GM12891 (cell line): ENCODE measurements at places on chromosomes 12 and 14.

- DNase-seq = no peak
Measured at GRCh38 chr12:92585115-92585727, 117.6 kb upstream of the PLEKHG7 start.

GRCh38 chr12:105960319-105961083 is 178.3 kb downstream of the NUAK1 start:
- DNase-seq = no peak

DNA sequence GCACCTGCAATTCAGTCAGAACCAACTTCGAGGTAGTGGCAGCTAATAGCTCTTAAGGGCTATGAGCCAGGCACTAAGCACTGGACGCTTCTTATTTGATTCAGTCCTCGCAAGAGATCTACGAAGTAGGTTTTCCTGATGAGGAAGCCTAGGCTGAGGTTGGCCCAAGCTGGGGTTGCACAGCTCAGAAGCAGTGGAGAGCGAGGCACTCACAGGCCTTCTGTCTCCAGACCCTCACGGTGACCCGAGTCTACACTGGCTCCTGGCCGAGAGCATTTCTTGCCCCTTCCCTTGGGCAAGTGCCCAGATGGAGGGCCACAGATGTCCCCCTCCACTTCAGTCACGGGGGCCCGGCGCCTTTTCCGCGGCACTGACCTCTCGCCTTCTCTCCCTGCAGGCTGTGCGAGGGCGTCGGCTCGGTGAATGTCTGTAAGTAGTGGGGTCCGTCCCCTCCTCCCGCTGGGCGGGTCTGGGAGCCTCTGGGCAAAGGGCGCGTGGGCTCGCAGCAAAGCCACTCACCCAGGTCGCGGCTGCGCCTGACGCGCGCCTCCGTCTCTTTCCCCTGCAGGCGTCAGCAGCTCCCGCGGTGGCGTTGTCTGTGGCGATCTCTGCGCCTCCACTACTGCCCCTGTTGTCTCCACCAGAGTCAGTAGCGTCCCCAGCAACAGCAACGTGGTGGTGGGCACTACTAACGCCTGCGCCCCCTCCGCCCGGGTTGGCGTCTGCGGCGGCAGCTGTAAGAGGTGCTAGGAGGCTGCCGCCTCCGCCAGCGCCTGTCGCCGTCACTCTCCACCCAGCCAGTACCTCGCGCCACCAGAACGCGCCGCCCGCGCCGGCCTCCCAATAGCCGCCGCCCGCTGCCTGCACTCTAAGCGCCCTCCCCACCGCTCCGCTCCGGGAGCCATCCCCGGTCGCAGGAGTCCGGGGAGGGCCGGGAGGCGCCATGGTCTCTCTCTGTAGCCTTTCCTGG is 13.1 kb downstream of the KRT83 start:
- peak; percentile 65 for DNase-seq

GRCh38 chr12:32140877-32141276 is 34.2 kb downstream of the BICD1 start:
- DNase-seq = no peak

DNA sequence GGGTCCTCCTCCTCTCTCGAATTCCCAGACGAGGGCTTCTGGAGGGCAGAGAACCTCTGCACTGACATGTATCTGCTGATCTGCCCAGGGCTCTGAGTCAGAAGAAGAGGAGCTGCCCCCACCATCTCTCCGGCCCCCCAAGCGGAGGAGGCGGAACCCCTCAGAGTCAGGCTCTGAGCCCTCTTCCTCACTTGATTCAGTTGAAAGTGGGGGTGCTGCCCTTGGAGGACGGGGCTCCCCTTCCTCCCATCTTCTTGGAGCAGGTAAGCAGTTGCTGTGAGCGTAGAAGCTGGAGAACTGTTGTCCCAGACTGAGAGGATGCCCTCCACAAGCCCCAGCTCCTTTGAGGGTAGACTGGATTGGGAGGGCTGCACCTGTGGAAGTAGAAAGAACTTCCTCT is 19.8 kb downstream of the PRPF40B start:
- DNase-seq = no peak

- no peak for DNase-seq
Measured at GRCh38 chr12:19574601-19575000, 135.3 kb downstream of the AEBP2 start.

DNA sequence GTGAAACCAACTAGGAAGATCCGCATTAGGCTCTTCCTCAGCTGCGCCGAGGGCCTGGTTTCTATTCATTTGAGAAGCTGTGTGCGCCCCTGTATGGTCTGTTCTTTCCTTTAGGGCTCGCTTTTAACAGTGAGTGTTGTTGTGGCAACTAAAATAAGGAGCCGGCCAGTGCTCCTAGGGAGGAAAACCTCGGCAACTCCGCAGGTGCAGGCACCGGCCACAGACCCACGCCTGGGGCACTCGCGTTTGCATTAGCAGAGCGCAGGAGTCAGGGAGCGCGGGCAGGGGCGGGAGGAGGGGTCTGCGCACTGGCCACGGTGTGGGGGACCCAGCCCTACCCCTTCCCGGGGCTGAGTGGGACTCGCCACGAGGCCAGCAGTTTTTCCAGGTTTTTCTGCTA is 50.5 kb downstream of the STX2 start:
- no peak for DNase-seq

DNA sequence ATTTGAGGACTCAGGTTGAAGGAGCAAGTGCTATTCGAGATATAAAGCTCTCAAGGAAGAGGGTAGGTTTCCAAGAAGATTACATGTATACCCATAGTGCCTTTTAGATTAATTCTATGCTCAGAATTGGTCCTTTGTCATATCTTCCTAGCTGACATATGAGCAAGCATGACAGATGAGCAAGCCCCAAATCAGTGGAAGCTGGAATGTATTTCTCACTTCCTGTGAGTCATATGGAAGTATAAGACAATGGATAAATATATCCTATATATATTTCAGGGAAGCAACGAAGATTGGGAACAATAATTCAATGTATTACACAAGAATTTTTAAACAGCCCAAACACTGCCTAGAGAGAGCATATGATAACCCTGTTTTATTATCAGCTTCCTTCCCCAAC is 674.1 kb upstream of the ATXN7L3B start:
- no peak for DNase-seq

GRCh38 chr12:66587912-66588311 is 91.0 kb downstream of the GRIP1 start:
- DNase-seq = no peak

DNA sequence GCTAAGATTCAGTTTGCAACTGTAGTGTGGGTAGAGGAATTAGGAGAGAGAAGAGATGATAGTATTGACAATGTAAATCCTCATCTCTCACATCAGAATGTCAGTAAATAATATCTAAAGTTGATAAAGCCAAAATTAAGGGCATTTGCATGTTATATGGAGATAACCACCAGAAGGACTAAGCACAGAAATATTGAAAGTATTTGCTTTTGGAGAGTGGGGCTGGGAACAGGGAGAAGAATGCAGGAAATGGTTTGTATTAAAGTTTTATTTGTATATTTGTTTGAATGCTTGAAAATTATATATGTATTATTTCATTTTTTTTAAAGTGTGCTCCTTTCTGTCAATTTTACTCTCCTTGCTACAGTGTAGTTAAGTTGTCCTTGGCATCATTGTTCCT is 491.4 kb downstream of the APAF1 start:
- no peak for DNase-seq

DNA sequence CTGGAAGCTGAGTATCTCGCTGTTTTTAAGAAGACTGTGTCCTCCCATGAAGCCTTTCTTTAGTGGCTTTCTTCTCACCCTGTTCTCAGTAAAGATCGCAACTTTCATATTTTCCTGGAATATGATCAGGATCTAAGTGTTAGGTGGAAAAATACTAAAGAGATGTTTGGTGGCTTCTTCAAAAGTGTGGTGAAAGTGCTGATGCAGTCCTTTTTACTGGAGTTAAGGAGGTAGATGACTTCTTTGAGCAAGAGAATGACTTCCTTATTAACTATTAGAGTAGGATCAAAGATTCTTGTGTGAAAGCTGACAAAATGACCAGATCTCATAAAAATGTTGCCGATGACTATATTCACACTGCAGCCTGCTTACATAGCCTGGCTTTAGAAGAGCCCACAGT is 141.6 kb downstream of the SLC5A8 start:
- no peak for DNase-seq

DNA sequence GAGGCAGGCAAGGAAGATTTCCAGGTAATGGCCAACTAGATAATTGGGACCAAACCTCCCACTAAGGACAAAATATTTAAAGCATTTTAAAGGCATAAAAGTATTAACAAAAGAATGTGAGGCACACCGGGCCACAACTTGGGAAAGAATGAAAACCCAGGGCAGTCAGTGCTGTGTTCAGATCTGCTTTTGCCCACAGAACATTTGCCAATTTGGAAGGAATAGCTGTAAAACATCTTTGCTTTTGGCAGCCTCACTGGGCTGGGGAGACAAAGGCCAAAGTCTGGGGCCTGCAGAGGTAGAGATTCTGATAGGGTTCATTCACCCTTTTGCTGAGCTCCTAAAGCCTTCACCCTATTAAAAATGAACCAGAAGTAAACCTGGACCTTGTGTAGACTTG is 82.3 kb downstream of the SYNE3 start:
- DNase-seq = no peak

- DNase-seq = no peak
Measured at GRCh38 chr12:111084158-111084557, 163.8 kb upstream of the MYL2 start.

- DNase-seq = no peak
Measured at GRCh38 chr14:67547224-67547780, 14.2 kb downstream of the PLEKHH1 start.

DNA sequence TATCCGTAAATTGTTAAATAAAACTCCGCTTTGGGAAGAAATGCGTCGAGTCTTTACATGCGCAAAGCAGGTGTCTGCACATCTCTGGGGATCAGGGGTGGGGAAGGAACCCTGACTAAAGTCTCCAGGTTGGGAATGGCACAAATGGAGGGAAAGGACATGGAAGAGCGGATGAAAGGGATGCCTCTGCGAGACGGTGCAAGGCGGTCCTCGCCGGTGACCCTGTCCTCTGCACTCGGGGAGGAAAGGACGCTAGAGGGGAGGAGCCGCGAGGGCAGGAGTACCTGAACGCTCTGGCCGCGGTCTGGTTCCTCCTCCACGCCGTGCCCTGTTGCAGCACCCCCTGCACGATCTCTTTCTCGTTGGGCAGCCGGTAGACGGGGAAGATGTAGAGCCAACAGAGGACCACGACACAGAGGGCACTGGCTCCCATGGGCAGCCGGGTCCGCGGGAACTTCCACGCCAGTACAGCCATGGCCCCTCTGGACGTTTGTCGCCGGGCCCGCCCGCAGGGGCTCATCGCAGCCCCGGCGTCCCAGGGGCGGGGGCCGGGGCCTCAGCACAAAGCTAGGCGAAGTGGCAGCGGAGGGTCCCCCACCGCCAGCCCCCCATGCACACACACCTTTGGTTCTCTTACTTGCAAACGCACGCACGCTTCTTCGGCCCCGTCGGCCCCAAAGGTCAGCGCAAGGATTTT is 646 bp downstream of the ST8SIA1 start:
- DNase-seq = no peak

GRCh38 chr14:68994056-68994455 is 15.0 kb upstream of the ACTN1 start:
- DNase-seq = no peak

DNA sequence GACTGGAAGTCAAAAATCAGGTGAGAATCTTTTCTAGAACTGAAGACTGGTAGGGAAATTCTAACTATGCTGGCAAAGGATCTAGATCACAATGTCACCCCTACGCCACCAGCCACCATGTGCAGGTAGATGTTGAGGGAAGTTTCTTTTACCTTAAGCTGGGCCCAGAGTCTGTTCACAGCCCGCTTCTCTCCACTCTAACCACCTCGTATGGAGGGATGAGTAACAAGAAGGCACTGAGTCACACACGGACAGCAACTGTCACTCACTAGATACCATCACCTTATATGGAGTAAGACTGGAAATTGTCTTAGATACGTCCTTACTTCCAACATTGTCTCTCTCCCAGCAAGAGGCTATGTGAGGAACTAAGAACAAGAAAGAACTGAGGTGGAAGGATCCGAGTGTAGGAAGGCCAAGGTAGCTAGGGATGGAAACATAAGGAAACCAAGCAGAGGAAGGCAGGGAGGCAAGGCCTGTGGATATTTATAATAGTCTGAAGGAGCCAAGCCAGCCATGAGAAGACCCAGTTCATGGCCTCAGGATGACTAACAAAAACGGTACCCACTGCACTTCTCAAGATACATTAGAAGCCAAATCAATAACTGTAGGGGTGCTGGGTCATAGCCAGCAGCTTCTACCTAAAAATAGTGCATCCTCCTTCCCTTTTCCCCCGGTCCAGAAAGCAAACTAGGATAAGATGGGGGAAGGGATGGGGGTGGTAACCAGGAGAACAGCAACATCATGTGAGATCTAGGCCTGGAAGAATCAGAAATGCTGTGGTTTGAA is 15.5 kb downstream of the REM2 start:
- DNase-seq = no peak
